ENCODE measurements at places on chromosomes 5 and 9.
A peak's percentile ranks its signal among the peaks of the same experiment; 100 is the strongest.

DNA sequence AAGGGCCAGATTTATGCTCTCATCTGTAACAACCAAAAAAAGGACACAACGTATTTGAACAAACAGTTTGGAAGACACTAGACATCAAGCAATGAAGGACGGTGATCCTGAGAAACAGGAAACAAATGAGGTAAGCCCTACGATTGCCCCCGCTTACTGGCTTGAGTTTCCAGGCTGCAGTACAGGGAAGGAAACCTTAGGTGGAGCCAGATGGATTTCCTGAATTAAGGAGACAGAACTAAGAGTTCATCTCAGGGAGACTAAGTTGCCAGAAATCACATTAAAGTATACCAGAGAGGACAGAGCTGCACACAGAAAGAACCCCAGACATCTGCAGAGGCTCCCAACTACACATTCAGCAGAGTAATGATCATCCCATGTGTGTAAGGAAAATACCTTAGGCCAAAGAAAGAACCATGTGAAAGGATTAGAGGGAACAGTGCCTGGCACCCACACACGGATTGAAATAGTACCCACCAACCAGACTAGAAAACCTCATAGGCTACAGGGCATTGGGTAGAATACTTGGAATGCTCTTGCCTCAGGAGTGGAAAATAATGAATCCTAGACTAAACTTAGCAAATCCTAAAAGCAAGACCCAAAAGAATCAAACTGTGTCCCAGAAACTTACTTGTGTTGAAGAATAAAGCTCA lies 99.3 kb upstream of the NIPBL start:
- DNase-seq, result peak; percentile 51

DNA sequence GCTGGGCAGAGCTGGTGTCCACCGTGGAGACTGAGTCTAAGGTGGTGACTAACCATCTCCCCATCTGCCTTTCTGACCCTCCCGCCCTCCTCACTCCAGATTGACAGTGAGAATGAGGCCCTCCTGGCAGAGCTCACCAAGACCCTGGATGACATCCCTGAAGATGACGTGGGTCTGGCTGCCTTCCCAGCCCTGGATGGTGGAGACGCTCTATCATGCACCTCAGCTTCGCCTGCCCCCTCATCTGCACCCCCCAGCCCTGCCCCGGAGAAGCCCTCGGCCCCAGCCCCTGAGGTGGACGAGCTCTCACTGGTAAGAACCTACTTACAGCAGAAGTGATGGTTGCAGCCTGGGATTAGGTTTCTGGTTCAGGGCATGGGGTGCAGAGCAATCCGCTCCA lies 96.5 kb downstream of the PPARGC1B start:
- DNase-seq, result no peak

GRCh38 chr5:155309021-155309746 lies 295.6 kb downstream of the KIF4B start:
- DNase-seq, result no peak

DNA sequence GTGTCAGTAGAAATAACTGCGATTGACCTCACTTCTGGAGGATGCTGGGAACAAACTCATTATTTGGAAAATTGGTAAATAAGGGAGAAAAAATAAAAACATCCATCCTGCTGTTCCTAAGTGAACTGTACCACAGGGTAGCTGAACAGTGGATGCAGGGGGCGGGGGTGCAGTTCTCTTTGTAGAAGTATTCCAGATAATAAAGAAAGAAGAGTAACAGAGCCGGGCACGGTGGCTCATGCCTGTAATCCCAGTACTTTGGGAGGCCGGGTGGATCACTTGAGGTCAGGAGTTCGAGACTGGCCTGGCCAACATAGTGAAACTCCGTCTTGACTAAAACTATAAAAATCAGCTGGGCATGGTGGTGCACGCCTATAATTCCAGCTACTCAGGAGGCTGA lies 132.1 kb downstream of the COL23A1 start:
- no peak for DNase-seq

- no peak for DNase-seq
Observed at GRCh38 chr9:117187498-117187897, 227.4 kb downstream of the ASTN2 start.

GRCh38 chr9:71774920-71775319 lies 6.6 kb upstream of the CEMIP2 start:
- DNase-seq, result no peak

- peak; percentile 38 for DNase-seq
Observed at GRCh38 chr9:132169672-132170392, 8.0 kb downstream of the NTNG2 start.

GRCh38 chr5:5532306-5533076 lies 110.0 kb downstream of the ICE1 start:
- no peak for DNase-seq

DNA sequence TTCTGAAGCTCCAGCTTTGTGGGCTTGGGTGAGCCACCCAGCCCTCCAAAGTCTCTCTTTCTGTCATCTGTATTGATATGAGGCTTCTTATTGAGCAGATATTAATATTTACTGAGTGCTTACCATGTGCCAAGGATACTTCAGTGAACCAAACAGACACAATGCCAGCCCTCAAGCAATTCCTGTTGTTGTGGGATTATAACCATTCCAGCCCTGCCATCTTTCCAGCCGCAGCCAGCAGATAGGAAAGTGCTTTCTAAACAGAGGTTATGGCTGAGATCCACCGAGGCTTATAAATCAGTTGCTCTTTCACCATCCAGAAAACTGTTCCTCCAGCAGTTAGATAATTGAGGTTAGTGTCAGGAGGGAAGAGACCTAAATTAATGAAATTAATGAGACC lies 137.7 kb upstream of the ALDH1B1 start:
- DNase-seq, result no peak

DNA sequence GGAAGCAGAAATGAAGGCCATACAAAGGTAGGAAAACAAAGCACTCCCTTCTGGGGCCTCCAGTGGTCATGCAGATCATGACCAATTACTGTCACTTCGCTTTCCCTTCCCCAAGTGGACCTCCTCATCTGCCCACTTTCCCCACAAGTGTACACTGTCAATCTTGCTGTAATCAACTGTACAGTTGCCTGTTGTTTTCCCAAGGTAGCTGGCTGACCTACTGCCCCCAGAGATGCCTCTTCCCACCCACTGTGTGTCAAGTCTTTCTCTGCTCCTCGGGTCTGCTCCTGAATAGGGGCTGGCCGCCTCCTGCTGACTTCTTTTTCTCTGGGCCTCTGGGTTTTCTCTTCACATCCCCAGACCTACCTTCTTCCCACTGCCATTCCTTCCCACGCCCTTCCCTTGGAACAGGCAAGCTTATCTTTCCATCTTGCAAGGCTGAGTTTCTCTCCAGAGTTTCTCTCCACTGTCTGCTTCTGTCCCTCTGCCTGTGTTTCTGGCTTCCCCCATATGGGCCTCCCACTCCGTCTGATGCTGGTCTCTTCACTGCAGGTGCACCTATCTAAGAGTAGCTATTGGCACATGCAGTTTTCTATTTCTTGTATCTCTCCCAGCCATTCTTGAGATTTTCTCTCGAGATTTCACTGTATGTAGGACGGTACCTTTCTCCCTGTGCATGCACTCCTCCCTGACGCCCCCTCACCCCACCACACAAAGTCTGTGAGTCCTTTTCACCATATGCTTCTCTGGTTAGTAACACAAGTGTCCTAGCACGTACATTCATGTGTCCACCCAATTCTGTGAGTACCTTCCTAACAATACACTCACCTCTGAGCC lies 2.4 kb downstream of the ELL2 start:
- no peak for DNase-seq

DNA sequence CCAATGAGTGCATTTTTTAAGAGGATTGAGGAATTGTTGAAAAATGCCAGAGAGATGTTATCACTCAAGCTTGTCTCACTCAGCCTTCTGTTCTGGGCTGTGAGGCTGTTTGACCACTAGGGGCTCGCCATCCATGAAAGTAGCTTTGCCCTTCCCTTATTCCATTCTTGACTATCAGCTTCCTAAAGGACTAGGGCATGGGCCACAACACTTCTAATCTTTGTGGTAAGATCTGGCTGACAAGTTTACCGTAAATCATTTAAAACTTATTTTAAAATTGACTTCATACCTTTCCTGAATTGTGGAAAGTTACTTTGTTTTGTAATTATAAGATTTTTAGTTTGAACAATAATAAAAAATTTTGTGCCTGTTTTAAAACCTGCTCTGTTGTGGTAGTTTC lies 49.5 kb downstream of the TJP2 start:
- peak; percentile 54 for DNase-seq

DNA sequence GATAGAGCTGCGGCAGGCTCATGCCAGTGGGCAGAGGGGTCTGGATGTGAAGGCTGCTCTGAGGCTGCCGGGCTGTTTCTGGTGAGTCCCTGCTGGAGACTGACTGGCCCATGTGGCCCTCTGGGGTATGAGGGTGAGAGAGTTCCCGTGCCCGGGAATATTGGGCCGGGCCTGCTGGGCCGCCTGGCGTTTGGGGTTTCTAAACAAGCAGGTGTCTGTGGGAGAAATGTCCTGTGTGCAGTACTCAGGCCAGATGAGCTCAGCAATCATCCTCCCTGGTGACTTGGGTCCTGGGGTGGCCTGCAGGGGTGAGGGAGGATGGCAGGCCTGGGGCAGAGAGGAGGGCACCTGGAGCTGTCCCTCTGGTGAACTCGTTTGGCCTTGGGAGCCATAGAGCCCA lies 74.9 kb downstream of the MACROH2A1 start:
- no peak for DNase-seq

DNA sequence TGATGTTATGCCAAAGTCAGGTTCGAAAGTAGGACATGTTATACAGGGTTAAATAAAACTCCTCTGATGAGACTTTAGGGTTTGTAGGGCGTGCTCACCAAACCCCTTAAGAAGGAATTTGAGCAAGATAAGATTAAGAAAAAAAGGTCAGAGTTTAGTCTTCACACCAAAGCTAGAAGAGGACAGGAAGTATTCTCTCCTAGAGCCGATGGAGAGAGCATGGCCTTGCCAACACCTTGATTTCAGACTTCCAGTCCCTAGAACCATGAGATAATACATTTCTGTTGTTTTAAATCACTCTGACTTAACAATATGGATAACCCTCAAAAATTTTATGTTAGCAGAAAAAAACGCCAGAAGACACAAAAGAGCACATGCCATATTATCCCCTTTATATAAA lies 16.3 kb upstream of the PLCXD3 start:
- DNase-seq, result no peak

GRCh38 chr9:69946800-69947437 lies 96.7 kb upstream of the MAMDC2 start:
- DNase-seq, result peak; percentile 86

GRCh38 chr9:12394105-12394504 lies 299.1 kb upstream of the TYRP1 start:
- no peak for DNase-seq

DNA sequence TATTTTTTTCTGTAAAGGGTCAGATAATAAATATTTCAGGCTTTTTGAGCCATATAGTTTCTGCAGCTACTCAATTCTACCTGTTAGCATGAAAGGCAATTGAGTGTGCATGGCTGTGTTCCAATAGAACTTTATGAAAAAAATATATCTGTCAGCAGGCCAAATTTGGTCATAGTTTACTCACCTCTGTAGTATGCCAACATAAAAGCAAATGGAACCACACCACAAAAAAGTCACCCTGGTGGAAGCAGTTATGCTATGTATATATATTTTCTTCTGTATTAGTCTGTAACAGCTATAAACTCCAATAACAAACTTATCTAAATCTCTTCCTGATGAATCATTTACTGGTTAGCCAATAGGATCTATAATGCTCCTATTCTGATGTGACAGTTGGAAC lies 3.4 kb downstream of the SLC38A9 start:
- no peak for DNase-seq

DNA sequence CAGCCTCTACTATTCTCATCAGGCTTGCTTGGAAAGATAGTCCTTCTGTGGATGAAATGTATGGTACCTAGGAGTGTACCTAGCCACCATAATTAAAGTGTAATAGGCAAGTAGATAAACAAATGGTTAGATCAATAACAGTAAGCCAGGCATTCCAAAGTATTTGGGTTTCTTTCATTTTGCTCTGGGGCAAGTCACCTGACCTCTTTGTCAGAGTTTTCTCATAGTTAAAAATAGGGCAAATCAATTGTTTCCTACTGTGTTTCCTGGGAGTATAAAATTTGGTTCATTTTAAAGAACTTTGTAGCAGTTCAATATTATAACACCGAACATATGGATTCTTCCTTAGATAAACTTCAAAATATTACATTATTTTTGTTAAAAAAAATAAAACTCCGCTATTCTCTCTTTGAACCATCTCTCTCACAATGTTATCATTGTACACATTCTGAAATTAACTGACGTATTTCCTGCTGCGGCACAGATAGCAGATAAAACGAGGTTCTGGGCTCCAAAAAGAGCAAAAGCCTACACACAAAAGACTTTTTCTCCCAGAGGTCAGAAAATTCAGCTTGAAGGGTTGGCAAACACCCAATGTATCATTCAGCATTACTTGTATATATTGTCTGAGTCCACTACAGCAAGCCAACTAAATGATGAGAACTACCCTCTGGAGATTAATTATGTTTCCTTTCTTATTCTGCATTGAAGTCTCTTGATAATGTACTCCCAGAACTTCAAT lies 267.9 kb downstream of the COX7C start:
- no peak for DNase-seq

- DNase-seq, result no peak
Observed at GRCh38 chr5:31047621-31048020, 145.9 kb upstream of the CDH6 start.

GRCh38 chr9:36119476-36119875 lies 17.1 kb upstream of the GLIPR2 start:
- DNase-seq, result no peak

DNA sequence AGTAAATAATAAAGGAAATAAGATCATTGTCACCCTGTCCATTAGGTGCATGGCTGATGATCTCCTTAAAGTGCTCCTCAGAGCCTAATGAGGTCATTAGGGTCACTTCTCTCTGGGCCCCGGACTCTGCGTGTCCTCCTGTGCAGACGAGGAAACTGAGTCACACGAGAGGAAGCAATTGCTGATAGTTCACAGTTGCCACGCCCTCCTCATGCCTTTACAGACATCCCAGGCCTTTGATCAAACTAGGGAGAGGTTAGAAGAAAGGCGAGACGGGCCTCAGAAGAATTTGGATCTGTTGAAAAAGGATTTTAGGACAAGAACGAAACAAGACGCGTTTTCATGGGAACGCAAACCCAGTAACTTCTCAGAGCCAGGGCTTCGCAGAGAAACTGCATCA lies 32.0 kb upstream of the MSX2 start:
- DNase-seq, result no peak

DNA sequence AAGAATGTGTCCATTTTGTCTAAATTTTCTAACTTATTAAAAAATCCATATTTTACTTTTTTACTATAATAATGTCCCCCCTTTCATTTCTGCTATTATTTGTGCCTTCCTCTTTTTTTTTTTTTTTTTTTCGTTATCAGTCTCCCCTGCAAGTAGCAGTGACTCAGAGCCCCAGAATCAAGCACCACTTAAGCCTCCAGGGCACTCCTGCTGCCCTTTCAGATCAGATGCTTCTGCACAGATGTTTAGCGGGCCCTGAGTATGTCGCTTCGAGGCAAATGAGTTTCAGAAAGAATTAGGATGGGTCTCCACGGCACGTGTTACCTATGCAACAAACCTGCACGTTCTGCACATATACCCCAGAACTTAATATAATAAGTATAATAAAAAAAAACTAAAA lies 11.7 kb downstream of the MED7 start:
- DNase-seq, result no peak

- no peak for DNase-seq
Observed at GRCh38 chr9:127905788-127906191, 6.4 kb upstream of the ST6GALNAC6 start.
